ENCODE measurements at places on chromosomes 4 and X.
A peak's percentile ranks its signal among the peaks of the same experiment; 100 is the strongest.

- DNase-seq, result no peak
Observed at GRCh38 chr4:23333556-23333945, 556.3 kb downstream of the PPARGC1A start.

DNA sequence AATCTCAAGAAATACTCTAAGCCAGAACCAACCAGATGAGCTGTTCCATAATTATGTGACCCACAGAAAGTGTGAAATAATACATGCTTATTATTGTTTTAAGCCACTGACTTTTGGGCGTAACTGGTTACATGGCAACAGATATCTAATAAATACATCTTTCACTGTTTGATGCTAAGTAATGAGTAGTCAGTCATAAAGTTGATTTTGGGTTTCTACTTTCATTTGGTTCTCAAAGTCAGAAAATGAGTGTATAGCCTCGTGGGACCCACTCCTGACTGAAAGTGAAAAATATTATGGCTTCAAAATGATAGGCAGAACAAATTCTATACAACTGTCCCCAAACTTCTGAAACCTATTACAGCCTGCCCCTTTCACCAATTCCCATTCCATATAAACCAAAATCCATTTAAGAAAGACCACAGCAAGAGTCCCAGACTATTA lies 88.0 kb upstream of the CBR4 start:
- no peak for DNase-seq

DNA sequence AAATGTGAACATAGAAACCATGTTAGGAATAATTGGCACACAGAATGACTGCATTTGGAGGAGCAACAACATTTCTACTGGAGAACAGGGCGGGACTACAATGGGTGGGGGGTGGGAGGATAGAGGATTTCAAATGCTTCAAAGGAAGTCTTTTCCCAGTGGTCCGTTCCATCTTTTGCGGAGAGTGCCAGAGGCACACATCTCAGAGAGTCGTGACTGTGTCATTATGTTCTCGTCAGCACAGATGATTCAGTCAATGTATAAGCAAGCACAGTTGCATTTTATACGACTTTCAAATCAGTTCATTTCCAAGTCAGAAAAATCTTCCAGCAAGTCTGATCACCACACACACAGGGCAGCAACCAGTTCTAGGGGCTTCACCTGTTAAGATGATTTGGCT lies 22.7 kb upstream of the GPR50 start:
- no peak for DNase-seq

DNA sequence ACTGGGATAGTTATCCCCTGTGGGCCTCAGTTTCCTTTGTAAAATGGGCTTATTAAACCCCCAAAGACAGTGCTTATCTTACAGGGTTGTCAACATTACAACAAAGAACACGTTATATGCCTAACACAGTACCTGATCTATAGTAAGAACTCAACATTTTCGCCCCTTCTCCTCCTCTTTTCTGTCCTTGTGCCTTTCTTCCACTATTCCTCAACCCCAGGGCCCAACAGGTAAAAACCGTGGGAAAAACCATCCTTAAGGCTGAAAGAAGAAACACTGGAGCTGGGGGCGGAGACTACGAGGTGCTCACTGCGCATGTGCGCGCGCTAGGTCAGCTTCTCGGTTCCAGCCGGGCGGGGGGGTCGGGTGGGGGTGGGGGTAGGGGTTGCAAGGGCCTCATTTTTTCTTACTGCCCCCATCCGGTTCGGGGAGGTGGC lies 426 bp upstream of the XIAP start:
- peak; percentile 92 for DNase-seq

GRCh38 chr4:129600898-129601297 lies 504.9 kb downstream of the C4orf33 start:
- no peak for DNase-seq

DNA sequence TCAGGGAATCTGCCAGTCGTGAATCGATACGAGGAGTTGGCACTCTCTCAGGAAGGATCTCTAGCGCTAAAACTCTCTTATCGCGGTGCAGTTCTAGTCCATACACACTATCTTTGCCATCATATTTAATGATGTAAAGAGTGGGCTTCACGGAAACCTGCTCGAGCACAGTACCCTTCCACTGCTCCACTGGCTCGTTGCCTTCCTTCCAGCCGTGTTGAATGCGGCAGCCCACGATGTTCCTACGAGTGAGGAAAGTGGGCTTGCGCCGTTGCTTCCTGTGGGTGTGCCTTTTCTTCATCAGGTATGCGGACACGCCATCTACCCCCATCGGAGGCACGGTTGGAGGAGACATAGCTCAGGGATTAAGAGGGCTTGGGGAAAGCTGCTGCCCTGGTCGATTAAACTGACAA lies 661 bp downstream of the SPIN4 start:
- peak; percentile 54 for DNase-seq

DNA sequence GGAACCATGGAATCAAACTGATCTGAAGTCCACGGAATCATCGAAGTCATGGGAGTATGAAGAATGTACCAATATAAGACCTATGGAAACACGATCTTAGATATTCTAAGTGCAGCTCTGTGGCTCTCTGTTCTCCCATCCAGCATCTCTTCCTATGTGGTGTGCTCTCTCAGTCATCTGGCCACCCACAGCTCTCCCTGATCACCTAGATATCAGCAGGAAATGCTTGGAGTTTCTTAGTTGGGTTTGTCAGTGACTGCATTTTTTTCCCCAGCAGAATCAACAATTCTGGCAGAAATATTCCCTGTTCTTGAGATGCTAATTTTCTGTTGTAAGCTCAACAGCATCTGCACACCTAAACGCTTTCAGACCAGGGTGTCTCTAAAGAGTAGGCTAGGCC lies 94.1 kb downstream of the GC start:
- no peak for DNase-seq

GRCh38 chrX:105975382-105975781 lies 63.1 kb downstream of the SERPINA7 start:
- DNase-seq, result no peak

DNA sequence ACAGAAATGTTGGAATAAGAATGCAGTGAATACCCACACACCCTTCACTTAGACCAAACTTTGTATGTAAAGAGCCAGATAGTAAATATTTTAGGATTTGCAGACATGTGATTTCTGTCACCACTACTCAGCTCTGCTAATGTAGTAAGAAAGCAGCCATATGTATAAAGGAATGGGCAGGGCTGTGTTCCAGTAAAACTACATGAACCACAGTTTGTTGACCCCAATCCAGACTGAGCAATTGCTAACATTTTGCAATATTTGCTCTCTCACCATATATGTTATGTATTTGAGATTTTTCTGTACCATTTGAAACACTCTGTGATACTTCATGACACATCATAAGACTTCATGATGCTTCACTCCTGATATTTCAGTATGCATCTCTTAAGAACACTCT lies 32.0 kb upstream of the TBC1D1 start:
- no peak for DNase-seq

DNA sequence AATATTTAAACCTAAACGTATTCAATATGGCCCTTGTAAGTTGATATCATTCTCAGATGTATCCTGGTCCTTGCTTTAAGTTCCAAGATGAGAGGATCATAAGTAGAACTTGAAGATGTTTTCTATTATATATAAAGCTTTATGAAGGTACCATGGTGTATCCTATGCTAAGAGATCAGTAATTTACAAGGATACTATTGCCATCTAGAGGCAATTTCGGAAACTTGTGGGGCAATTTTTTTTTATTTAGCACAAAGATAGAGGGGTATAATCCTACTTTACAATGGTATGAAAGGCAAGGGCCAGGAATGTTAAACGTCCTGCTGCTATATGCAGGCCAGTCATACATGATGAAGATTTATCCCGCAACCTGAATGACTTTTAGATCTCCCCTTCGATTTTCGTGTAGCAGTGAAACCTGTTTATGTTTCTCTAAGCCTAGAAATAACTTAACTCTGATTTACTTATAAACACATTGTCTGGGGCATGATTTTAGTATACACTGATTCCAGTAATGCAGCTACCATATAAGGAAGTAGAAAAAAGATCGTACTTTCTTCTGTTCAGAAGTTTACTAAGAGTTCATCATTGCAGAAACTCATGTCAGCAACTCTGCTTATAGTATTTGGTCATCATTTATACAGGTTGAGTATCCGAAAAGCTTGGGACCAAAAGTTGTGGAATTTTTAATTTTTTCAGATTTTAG lies 2.6 kb downstream of the SLC25A31 start:
- peak; percentile 41 for DNase-seq

GRCh38 chrX:10102046-10102704 lies 54.6 kb upstream of the CLCN4 start:
- DNase-seq, result no peak

GRCh38 chr4:27007507-27007906 lies 146.9 kb downstream of the STIM2 start:
- DNase-seq, result no peak

DNA sequence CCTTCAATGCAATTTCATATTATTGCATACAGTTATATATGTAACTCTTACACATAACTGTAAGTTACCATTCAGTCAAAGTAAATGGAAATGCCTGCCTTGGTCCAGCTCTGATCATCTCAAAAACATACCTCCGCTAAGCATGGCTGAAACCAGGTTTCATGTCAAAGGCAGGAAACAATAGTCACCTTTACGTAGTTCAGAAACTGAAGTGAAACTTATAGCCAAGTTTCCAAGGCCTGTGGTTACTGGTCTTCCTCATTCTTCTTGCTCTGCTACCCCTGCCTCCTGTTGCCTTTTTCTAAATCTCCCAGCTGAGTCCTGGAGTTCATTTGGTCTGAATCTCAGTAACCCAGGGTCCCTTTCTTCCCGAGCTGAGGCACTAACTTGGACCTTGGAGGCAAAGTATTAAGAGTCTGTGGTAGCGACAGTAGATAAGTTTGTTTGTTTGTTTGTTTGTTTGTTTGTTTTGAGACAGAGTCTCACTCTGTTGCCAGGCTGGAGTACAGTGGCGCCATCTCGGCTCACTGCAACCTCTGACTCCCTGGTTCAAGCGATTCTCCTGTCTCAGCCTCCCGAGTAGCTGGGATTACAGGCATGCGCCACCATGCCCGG lies 30.8 kb downstream of the DAPP1 start:
- no peak for DNase-seq

DNA sequence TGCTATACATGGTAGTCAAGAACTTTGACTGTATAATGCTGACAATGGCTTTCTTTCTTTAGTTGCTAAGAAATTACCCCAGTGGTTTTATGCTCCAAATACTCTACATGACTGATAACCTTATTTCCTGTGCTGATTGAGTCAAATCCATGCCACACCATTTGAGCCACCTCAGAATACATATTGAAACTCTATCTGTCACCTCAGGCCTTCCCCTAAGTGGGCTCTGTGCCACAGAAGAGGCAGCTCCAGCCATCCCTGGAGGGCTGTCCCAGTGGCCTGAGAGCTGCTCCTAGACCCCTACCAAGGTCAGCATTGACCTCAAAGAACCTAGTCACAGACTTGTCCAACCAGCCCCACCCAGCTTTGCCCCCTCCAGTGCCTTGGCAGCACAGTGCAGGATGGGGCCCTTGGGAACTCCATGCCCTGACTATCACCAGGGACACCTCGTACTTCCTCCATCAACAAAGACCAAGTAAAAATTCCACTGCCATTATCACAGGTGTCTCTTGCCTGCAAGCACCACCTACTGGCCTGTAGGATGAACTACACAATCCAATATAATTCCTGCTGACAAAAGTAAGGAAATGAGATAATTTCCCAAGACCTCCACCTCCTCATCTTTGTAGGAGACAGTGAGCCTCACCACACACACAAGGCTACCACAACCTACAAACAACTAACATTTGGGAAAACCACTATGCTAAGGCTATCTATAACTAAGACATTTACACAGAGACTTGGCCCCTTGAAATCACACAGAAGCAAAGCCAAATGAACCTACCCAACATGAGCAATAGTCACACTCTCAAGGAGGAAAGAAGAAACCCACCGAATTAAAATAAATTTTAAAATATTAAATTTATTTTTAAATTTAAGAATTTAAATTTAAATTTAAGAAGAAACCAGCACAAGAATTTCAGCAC lies 239.9 kb downstream of the NKX6-1 start:
- DNase-seq, result peak; percentile 32

DNA sequence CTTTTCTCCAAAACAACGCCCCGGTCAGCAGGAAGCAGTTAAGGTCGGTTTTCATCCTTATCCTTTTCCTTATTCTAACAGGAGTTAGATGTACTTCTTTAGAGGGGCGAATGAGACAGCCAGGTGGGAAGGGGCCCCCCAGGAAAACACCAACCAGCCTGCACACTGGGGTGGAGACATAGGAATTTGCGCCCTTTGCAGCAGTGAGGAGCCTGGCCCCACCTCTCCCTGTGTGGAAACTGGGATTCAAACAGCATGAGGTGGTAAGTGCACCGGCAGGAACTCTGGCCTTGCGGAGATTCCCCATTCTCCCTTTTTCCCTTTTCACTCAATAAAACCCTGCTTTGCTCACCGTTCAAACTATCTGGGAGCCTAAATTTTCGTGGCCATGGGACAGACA lies 8.0 kb upstream of the FAM47C start:
- DNase-seq, result no peak

GRCh38 chr4:1396806-1397455 lies 9.3 kb downstream of the NKX1-1 start:
- DNase-seq, result no peak

- DNase-seq, result peak; percentile 62
Observed at GRCh38 chr4:25767877-25768725, 94.7 kb downstream of the SEL1L3 start.

GRCh38 chr4:1992468-1993168 lies 16.2 kb downstream of the NELFA start:
- DNase-seq, result no peak

GRCh38 chrX:111876646-111877045 lies 665 bp downstream of the TRPC5OS start:
- no peak for DNase-seq

DNA sequence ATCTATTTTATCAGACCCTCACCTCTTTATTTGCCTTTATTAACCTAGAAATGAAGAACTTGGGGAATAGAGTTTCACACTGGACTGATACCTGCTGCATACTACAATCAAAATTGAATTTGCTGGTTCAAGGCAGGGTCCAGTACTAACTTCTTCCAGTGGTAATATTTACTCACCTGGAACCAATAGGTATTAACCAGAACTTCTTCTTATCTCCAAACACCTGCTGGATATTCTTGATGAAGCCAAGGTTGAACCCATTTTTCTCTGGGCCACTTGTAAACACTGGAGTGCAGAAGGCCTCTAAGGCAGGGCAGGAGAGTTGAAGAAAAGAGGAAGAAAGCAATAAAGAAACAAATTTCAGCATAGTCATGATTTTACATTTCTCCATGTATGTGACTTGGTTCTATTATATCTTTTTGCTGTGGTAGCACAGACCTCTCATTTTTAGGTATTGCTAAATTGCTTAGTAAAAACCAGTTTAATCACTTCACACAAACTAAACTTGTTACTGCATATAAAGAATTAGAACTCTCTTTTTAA lies 101.1 kb downstream of the ZDHHC15 start:
- DNase-seq, result no peak

- no peak for DNase-seq
Observed at GRCh38 chr4:138596896-138597295, 354.7 kb upstream of the SLC7A11 start.

- DNase-seq, result peak; percentile 34
Observed at GRCh38 chr4:87423317-87424098, 1.1 kb downstream of the NUDT9 start.

GRCh38 chrX:154712781-154713740 lies 37.8 kb downstream of the GAB3 start:
- DNase-seq, result no peak

Measured in erythroblast (primary cell).